B cell (primary cell): ENCODE measurements at places on chromosomes 7 and 10. TPM values are rescaled to one million over a fixed set of nuclear protein-coding genes. Genes with fewer than 3 reads are reported as not detected.

The KCP gene
- polyA plus RNA-seq = 1.2 and 2.3 TPM in 2 replicates

The CC2D2B gene
- 0.58 and 0.70 TPM in 2 replicates for polyA plus RNA-seq

The NUTM2D gene
- 2.4 and 2.8 TPM in 2 replicates for polyA plus RNA-seq

The GRM8 gene
- polyA plus RNA-seq = 0.13 TPM in 1 of 2 replicates, not detected in the other

The ZNF365 gene
- polyA plus RNA-seq = 0.03 and 0.06 TPM in 2 replicates

The GLCCI1 gene
- polyA plus RNA-seq = 17.7 and 23.8 TPM in 2 replicates

The CSGALNACT2 gene
- 10.9 and 22.5 TPM in 2 replicates for polyA plus RNA-seq

DNA sequence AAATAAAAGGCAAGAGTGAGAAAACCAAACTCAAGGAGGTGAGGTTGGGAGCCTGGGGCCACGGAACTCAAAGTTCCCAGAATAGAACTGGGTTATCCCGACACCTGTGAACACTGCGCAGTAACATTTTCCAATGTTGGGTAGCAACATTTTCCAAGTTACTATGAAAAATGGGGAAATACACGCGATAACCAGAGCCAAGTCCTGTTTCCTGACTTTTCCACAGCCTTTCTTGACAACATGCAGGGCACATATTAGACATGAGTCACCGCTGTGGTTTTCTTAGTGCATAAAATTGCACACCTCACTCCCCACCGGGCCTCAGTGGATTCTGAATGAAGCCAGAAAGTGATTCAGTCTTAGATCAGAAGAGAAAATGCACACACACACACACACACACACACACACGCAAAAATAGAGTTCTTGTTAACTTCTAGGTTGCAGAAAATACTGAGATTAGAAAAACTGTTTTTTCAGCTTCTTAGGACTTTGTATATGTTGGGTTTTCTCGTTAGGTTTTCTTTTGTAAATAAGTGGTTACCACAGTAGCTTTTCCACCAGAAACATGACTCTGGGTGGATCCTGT lies 70.0 kb downstream of the CAMK1D start:
- H3K36me3 ChIP-seq = no peaks in the 10 kb centered on the region
- H3K27ac ChIP-seq = no peak overlapping the region
- peaks cover 21% of the 10 kb centered on the region for H3K4me1 ChIP-seq
- H3K27me3 ChIP-seq = no peaks in the 10 kb centered on the region

DNA sequence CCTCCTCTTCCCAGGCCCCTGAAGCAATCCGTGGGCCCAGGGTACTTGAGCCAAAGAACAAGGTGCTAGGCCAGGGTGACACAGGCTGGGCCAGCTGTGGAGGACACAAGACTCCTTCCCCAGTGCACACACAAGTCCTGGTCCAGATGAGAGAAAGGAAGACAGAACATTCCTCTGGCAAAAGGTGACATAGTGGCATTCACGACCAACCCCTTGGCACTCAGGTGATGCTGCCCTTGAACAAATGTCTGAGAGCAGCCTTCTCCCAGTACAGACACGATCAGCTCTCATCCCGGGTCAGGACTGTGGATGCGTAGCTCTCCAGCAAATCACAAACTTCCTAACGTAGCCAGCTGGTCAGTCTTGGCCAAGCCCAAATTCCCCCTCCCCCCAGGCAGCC lies 118.5 kb downstream of the OAT start:
- H3K4me3 ChIP-seq = no peak overlapping the region
- H3K4me1 ChIP-seq = no peaks in the 10 kb centered on the region
- H3K27me3 ChIP-seq = no peaks in the 10 kb centered on the region
- H3K36me3 ChIP-seq = no peaks in the 10 kb centered on the region
- no peak for DNase-seq

- no peak overlapping the region for H3K27ac ChIP-seq
- H3K4me3 ChIP-seq = no peak overlapping the region
- H3K27me3 ChIP-seq = no peaks in the 10 kb centered on the region
- no peaks in the 10 kb centered on the region for H3K36me3 ChIP-seq
These were observed 101.8 kb downstream of the EGFR start for GRCh38 chr7:55120501-55121198.

GRCh38 chr10:74343804-74344203 lies 192.8 kb downstream of the ADK start:
- H3K36me3 ChIP-seq = no peaks in the 10 kb centered on the region
- DNase-seq = no peak
- no peak overlapping the region for H3K4me3 ChIP-seq
- no peaks in the 10 kb centered on the region for H3K27me3 ChIP-seq

GRCh38 chr7:26100406-26101339 lies 51.3 kb upstream of the NFE2L3 start:
- H3K27ac ChIP-seq = peak overlapping the region; percentile 77
- no peaks in the 10 kb centered on the region for H3K36me3 ChIP-seq
- DNase-seq = no peak
- H3K27me3 ChIP-seq = no peaks in the 10 kb centered on the region
- peaks cover 30% of the 10 kb centered on the region for H3K4me1 ChIP-seq

DNA sequence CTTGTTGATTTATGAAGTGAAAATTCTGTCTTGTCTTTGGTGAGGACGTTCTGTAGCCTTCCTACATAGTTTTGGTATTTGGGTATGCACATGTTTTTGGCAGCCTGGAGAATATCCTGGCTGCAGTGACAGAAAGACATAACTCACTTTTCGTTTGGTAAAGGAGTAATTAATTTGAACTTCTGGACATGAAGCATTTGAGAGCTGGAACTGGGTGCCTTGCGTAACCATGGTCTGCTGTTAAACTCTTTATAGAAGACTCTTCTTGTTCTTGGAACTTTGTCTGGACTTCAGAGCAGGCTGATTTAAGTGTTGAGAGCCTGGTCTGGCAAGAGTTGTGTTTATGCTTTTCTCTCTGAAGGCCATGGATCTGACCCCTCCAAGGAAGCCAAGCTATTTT lies 231.3 kb downstream of the LRMDA start:
- DNase-seq = no peak
- no peak overlapping the region for H3K4me3 ChIP-seq
- H3K27me3 ChIP-seq = peaks cover 5% of the 10 kb centered on the region
- no peaks in the 10 kb centered on the region for H3K36me3 ChIP-seq

DNA sequence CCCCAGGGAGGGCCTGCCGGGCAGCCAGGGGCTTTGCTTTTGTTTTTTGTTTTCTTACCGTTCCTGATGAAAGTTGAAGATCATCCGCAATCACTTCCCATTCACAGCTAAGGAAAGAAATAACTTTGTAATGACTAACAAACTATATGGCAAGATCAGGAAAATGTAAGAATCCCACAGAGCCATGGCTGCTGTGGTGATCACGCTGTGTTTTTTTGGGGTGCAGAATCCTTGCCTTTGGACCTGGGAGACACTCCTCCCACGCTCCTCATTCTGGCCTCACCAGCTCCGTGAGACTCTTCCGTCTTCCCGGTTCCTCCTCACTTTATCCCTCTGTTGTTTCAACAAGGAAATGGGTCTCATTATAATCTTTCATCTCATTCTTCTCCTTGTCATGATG lies 443.0 kb upstream of the MGMT start:
- H3K27ac ChIP-seq = no peak overlapping the region
- H3K4me3 ChIP-seq = no peak overlapping the region
- no peaks in the 10 kb centered on the region for H3K36me3 ChIP-seq

- no peak overlapping the region for H3K27ac ChIP-seq
- no peak overlapping the region for H3K4me3 ChIP-seq
- H3K4me1 ChIP-seq = no peaks in the 10 kb centered on the region
- H3K36me3 ChIP-seq = no peaks in the 10 kb centered on the region
These were observed 106.2 kb upstream of the RET start for GRCh38 chr10:42970451-42971250.

DNA sequence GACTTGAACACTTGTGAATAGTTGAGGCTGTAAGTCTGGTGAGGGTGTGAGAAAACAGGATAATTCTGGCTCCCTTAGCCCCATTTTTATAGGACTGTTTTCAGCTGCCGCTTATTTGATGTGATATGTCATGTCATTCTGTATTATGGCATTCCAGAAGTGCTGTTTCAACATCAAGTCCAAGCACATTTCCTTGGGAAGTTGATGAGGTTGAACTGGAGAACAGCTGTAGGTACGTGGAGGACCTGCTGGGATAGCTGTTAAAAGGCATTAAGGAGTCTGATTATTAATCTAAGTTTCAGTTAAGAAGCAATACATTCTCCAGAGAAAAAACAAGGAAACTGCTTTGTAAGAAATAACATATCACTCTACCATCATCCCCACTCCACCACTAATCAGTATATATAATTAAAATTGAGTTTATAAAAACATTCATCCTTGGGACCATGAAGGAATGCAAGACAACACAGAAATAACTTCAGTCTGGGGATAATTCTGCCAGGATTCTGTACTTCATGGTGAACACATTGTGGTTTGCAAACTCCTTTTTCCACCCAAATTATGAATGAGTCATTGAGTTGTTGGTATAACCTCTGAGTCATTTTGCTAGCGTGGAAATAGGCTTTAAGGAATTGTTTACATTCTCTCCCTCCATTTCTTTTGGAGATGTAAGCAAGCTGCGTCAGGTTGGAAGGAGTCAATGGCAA lies 39.9 kb upstream of the TMEM229A start:
- H3K27ac ChIP-seq = no peak overlapping the region
- DNase-seq = no peak
- no peaks in the 10 kb centered on the region for H3K27me3 ChIP-seq

DNA sequence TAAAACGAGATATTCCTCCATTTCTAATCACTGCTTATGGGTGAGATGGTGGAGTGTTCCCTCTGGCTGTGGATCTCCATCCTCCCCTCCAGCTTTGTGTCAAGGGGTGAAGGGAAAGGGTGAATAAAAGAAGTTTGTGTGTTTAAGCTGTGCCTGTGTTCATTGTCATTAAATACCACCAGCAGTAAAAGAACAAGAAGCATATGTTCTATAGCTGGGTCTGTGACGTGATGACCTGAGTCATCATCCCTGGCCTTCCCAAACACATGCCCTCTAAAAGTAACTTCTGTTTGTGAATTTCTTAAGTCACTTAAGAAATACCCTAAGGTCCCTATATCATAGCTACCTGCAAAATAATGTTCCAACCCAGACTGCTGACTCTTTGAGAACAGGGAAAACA lies 104.9 kb downstream of the PPP1R17 start:
- H3K27ac ChIP-seq = no peak overlapping the region
- H3K27me3 ChIP-seq = no peaks in the 10 kb centered on the region
- DNase-seq = no peak
- no peaks in the 10 kb centered on the region for H3K4me1 ChIP-seq
- no peak overlapping the region for H3K4me3 ChIP-seq
- H3K36me3 ChIP-seq = no peaks in the 10 kb centered on the region

- DNase-seq = no peak
- no peak overlapping the region for H3K4me3 ChIP-seq
- H3K36me3 ChIP-seq = no peaks in the 10 kb centered on the region
- no peaks in the 10 kb centered on the region for H3K27me3 ChIP-seq
- no peak overlapping the region for H3K27ac ChIP-seq
These were observed 292.1 kb downstream of the BBS9 start for GRCh38 chr7:33421429-33421828.

GRCh38 chr10:123202506-123202905 lies 48.3 kb downstream of the BUB3 start:
- H3K36me3 ChIP-seq = no peaks in the 10 kb centered on the region
- H3K27me3 ChIP-seq = no peaks in the 10 kb centered on the region
- peaks cover 16% of the 10 kb centered on the region for H3K4me1 ChIP-seq
- no peak for DNase-seq
